ENCODE measurements at places on chromosomes 4 and X.

GRCh38 chr4:138086611-138087041 lies 155.5 kb downstream of the SLC7A11 start:
- no peak for DNase-seq

DNA sequence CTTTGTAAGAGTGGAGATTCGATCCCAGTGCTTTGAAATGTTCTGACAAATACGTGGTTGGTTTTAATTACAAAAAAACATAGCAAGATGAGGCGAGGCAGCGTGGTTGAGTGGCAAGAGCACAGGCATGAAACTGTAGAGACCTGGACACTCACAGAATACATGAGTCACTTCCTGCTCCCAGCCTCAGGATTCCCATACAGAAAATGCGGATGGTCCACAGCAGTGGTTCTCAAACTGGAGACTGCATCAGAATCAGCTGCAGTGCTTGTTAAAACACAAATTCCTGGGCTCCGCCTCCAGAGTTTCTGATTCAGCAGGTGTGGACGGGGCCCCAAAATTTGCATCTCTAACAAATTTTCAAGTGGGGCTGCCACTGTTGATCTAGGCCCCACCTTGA lies 10.1 kb downstream of the OTOP1 start:
- DNase-seq, result no peak

GRCh38 chr4:108029016-108029720 lies 39.5 kb downstream of the HADH start:
- DNase-seq, result peak; percentile 34

GRCh38 chr4:154294652-154295350 lies 196.8 kb downstream of the DCHS2 start:
- no peak for DNase-seq

DNA sequence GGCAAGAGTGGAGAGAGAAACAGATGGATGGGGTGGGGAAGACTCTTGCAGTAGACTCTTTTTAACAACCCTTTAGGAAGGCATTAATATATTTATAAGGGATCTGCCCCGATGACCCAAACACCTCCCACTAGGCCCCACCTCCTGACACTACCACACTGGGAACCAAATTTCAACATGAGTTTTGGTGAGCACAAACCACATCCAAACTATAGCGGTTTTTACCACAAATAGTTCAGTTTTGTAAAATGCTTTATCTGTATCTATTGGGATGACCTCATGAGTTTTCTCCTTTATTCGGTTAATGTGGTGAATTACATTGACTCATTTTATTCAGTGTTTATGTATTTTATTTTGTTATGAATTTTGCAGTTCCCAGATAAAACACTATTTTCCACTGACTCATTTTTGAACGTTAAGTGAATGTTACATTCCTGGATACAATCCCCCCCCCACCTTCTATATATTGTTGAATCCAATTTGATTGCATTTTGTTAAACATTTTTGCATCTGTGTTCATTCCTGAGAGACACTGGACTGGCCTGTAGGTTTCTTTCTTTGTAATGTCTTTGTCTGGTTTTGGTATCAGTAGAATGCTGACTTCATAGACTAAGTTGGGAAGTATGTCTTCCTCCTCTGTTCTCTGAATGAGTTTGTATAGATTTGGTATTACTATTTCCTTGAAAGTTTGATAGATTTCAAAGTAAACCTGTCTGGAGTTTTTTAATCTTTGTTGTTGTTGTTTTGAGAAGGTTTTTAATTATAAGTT lies 13.9 kb upstream of the CPLX1 start:
- no peak for DNase-seq

DNA sequence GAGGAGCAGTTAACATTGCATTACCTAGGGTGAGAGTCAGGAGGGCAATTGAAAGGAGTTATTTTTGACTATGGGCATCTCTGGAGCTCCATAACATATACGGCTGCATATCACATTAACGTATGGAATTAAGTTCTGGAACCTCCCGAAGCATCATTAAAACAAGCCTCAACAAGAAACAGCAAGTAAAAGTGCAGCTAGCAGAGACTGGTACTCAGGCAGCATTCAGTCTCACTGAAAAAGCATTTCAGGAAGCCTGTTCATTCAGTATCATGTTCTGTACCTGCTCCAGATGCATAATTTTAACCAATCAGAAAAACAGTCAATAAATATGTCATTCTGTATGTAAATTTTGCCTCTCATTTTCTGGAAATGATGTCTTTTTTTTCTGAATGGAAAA lies 299.6 kb downstream of the EPHA5 start:
- DNase-seq, result no peak

GRCh38 chrX:18440835-18441234 lies 15.4 kb downstream of the CDKL5 start:
- DNase-seq, result no peak

DNA sequence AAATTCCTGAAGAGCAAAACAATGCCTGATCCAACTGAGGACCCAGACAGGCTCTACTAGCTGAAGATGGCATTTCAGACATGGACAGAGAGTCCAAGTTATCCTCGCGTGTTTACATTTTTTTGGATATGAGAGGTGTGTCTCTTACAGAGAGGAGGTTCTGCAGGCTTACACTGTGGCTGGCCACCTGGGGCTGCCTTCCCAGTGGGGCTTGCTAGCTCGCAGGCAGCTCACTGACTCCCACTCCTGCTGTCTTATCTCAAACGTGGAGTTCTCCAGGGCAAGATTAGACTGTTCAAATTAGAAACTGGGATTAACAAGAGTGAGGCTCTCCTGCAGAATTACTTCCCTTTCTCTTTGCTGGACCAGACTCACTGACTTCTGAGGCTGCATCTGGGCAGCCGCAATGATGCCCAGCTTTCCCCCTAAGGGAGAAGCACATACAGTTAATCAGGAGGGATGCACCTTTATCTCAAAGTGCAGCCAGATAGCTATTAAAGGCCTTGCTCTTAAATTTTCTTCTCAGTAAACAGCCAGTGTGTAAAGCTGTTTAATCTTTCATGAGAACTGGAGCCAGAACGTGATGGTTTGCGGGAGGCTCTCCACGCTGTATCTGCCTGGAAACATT lies 123.0 kb downstream of the ENPP6 start:
- DNase-seq, result no peak

- no peak for DNase-seq
Observed at GRCh38 chr4:125734504-125734903, 419.7 kb downstream of the FAT4 start.

GRCh38 chr4:14827111-14827510 lies 175.2 kb upstream of the CPEB2 start:
- DNase-seq, result no peak

GRCh38 chr4:58301376-58301999 lies 1191.3 kb upstream of the IGFBP7 start:
- DNase-seq, result no peak

DNA sequence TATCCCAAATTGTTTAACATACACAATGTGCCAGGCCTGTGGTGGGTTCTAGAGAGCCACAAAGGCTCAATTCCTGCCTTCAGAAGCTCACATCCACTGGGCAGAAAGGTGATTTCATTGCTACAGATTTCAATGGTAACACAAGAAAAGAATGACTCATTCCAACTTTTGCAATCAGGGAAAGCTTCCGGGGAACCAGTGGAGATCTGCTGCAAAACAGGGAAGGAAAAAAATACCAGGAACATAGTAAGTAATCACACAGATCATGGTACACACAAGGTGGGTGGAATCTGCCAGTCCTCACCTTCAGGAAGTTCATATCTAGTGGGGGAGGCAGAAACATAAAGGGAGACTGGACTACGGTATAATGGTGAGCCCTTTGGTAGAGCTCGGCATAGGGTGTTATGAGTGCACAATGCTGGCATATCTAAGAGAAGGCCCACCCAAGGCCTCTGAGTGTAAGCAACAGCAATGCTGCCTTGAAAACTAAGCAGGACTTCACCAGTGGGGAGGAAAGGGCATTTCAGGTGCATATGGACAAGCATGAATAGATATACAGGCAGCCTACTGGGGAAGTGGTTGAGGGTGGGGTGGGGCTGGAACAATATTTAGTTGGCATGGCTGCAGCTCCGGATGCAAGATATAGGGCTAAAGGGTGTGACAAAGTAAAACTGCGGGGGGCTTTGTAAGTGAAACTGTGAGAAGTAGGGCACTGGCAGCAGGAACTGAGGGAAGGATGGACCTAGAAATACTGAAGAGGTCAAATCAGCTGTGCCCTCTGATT lies 24.2 kb downstream of the GPRIN3 start:
- peak; percentile 77 for DNase-seq

Measured in CD4-positive, alpha-beta T cell (primary cell).